ENCODE measurements at places on chromosomes 6 and 20.
A peak's percentile ranks its signal among the peaks of the same experiment; 100 is the strongest.

GRCh38 chr6:140140891-140141290, 766.4 kb upstream of the CITED2 start:
- no peak for DNase-seq

- DNase-seq: no peak
These were observed at the start of gene TMEM244 for GRCh38 chr6:129860908-129861665. Gene TMEM244, minus strand, starts transcription at chr6:129861315. Its CDS starts 127 bp downstream, at chr6:129861188.

GRCh38 chr6:33936886-33937285, 133.1 kb upstream of the MLN start:
- no peak for DNase-seq

DNA sequence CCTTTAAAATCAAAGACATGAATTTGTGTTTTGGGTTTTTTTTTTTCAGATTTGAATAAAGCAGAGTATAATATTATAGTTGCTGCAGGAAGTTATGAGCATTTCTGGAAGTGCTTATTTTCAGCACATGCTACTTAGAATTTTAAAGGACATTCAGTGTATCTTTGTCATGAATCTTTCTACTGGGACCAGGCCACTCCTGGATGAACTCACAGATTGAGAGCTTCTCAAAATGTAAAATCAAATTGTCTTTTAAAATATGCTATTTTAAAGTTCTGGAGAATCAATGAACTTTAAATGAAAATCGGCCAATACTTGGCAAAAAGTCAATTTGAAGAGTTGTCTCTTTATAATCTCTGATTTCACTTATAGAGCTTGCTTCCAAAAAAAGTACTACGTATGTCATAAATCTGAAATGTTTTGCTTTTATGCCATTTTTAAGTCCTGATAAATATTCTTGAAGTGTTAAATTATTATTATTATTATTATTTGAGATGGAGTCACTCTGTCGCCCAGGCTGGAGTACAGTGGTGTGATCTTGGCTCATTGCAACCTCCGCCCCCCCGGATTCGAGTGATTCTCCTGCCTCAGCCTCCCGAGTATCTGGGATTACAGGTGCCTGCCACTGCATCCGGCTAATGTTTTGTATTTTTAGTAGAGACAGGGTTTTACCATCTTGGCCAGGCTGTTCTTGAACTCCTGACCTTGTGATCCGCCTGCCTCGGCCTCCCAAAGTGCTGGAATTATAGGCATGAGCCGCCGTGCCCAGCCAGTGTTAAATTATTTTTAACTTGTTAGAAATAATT, 175.7 kb upstream of the AKAP12 start:
- DNase-seq: no peak

DNA sequence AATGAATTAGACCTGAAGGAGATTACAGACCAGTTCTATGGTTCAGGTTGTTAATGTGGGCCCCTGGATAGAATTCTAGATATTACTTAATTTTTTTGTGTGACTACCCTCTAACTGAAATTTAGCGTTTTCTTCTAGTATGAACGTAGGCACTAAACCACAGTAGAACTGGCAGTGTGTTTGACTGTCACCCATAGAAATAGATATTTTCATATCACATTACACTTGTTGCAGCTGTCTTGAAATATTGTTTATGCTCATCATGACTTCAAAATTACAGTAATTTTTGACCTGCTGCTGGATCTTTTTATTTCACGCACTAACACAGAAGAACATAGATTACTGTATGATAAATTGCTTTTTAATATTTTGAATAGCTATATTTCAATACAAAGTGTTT, 31.6 kb downstream of the E2F3 start:
- DNase-seq: no peak

GRCh38 chr20:53530440-53530839, 63.2 kb downstream of the ZNF217 start:
- no peak for DNase-seq

- no peak for DNase-seq
These were observed 187.8 kb downstream of the ANKRD60 start for GRCh38 chr20:58040447-58041290.

- DNase-seq: no peak
These were observed 32.7 kb upstream of the IRF4 start for GRCh38 chr6:358847-359246.

DNA sequence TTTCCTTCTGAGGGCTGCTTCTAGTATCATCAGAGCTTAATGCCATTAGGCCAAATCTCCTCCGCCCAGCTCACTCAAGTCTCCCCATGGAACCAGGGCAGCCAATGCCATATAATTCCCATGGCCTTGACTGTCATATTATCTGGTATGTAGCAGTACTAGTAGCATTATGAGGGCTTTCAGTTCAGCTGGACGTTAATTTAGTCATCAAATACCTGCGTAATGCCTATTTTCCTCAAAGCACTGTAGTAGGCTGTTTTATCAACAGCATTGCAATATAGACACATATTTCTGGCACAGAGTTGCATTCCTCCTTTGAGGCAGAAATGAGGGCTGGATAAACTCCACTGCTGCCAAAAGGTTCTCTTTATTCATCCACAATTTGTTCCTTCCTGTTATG, 1.7 kb downstream of the KCTD20 start:
- DNase-seq: no peak

DNA sequence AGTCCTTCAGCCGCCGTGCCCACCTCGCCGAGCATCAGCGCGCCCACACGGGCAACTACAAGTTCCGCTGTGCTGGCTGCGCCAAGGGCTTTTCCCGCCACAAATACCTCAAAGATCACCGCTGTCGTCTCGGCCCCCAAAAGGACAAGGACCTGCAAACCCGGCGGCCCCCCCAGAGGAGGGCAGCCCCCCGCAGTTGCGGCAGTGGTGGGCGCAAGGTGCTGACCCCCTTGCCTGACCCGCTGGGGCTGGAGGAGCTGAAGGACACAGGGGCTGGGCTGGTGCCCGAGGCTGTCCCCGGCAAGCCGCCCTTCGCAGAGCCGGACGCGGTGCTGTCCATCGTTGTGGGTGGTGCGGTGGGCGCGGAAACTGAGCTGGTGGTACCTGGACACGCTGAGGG, 20.1 kb upstream of the CHMP4B start:
- DNase-seq: no peak

- no peak for DNase-seq
These were observed 23.1 kb downstream of the TRAM2 start for GRCh38 chr6:52553719-52554118.

DNA sequence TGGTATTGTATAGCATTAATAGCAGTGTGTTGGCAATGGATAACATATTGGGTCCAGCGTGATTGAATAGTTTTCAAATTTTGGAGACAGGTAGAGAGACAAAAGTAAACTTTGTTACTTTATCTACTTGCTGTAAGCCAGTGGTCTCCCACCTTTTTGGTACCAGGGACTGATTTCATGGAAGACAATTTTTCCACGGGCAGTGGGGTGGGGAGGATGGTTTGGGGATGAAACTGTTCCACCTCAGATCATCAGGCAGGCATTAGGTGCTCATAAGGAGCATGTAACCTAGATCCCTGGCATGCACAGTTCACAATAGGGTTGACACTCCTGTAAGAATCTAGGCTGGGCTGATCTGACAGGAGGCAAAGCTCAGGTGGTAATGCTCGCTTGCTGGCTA, 14.6 kb upstream of the PROKR2 start:
- no peak for DNase-seq

DNA sequence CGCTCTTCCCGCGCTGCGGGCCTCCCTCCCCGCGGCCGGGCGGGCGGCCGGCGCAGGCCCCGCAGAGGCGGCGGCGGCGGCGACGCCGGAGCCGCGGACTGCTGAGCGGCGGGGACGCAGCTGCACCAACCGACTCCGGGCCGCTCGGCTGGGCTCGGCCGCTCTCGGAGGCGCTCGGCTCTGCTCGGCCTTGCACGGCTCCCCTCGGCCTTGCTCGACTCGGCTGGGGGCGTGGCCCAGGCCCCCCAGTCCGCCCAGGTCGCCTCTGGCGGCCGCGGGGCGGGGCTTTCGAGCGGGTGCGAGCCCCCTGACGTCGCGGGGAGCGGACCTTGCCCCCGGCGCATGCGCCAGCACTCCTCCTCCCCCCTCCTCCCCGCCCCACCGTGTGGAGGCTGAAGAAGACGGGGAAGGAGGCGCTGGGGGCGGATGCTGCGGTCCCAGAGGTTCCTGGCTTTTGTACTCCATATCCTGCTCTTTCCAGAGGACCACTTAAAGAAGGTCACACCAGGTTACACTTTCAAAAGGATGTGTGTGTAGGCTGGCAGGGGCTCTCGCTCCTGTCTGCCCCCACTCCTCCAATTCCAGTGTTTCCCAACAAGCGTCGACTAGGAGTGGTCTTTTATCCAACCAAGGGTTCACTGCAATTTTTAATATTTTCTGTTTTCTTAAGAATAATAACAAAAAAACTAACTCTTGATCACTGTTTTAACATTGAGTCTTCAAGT, at the start of gene ZHX3:
Gene ZHX3 (minus strand): TSS at position 186 of the 725 bp plus-strand sequence. CDS start 112,815 bp downstream, outside the sequence.
- peak; percentile 71 for DNase-seq

GRCh38 chr6:26273673-26274588, 91.1 kb upstream of the BTN3A2 start:
- no peak for DNase-seq

DNA sequence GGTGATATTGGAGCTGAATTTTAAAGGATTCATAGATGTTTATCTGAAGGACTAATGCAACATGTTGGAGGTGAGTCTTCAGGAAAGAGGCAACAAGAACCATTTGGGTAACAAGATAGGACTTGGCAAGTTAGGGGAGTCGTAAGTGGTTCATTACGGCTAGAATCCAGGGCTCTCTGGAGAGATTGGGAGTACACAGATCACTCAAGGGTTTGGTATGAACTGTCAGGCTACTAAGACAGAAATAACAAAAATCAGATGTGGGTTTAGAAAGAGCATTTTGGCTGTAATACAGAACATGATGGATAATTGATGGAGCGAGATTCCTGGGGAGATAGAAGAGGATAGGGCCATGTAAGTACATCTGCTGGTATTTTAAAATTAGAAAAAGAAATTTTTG, 86.3 kb upstream of the ESR1 start:
- no peak for DNase-seq

DNA sequence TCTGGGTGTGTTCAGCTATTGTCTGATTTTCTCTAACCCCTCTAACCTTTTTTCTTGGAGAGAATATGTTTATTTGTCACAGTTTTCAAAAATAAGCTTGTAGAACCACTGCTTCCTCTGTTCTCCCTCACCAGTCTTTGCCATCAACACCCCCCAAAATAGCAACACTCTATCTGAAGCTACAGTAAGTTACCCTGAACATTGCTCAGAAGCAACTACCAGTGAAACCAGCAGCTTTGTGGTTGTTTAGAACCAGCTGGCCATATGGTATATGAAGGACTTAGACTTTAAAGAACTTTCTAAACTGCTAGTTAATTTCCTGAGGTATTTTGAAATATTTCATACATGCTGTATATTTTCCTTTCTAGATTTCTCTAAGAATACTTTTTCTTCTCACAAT, 242.9 kb downstream of the KHDRBS2 start:
- DNase-seq: no peak

DNA sequence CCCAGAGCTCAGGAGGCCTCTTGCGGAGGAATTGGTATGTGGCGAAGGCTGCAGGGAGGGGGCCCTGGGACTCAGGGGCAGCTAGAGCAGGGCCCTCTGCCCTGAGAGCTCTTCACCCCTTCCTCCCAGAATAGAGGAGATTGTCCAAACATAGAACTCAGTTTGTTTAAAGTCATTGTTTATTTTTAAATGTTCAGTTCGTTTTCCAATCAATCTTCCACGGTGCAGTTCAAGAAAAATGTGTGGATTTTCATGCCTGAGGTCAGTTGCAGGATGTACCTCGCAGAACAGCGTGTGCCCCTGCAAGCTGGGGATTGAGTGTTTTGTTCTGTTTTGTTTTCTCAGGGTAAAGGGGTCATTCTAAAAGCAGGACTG, 37.2 kb downstream of the MGME1 start:
- no peak for DNase-seq

- DNase-seq: no peak
These were observed 527 bp downstream of the FBXO30 start for GRCh38 chr6:145814035-145814500.

GRCh38 chr6:21033084-21033483, 498.8 kb downstream of the CDKAL1 start:
- DNase-seq: no peak

- DNase-seq: peak; percentile 38
These were observed 36.9 kb downstream of the SNAI1 start for GRCh38 chr20:50019466-50020256.

GRCh38 chr6:124011180-124011579, 207.5 kb downstream of the NKAIN2 start:
- no peak for DNase-seq

DNA sequence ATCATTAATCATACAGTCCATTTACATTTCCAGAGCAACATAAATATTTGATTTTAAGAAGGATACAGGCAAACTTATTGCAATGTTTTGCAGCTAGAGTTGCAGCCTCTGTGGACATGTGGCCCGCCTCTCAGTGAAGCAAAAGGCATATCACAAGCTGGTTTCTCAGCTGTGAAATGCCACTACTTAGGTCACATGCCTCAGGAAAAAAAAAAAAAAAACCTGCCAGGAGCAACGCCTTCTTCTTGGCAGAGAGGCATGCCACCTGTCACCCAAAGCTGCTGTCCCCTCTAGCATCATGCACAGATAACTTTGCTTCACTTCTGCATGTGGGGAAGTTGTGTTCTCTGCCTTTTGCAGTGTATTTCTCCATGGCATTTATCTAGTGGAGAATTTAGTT, 18.5 kb downstream of the GRM1 start:
- no peak for DNase-seq

DNA sequence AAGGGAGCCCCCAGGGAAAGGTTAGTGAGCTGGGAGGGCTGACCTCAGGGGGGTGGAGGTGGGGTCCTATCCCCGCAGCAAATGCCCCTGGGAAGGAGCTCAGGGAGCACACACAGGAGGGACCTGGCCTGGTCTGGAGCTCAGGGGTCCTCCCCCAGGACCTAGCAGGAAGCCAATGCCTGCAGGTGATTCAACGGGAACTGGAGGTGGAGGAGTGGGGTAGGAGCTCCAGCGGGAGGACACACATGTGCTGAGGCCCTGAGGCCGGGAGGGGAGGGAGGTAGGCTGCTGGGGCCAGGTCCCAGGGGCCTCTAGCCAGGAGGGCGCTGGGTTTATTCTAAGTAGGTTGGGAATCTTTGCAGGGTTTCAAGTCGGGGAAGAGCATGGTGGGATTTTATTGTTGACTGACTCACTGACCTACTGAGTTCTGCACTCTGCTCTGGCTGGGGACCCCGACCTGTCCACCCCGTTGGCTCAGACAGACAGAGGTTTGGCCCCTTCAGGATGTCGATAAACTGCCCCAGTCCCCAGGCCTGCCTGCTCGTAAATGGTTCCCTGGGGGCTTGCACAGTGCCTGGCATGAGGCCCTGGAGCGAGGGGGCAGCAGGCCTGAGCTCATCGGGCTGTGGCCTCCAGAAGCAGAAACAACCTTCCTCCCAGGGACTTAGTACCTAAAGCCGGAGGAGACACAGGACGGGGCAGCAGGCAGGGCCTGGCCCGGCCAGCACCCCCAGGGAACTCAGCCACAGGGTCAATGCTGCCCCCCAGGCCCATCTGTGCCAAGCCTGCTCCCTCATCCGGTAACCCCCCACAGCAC, 62.3 kb downstream of the RIPOR3 start:
- no peak for DNase-seq

- no peak for DNase-seq
These were observed 141.6 kb upstream of the KCNK16 start for GRCh38 chr6:39464067-39464466.

- no peak for DNase-seq
These were observed 155.6 kb downstream of the TFAP2B start for GRCh38 chr6:50974319-50974718.

All from omental fat pad (tissue), 4 donors.